Suppressor macrophage treated with lipopolysaccharide for 1 hour (primary cell): ENCODE measurements at places on chromosomes 1 and 21.

DNA sequence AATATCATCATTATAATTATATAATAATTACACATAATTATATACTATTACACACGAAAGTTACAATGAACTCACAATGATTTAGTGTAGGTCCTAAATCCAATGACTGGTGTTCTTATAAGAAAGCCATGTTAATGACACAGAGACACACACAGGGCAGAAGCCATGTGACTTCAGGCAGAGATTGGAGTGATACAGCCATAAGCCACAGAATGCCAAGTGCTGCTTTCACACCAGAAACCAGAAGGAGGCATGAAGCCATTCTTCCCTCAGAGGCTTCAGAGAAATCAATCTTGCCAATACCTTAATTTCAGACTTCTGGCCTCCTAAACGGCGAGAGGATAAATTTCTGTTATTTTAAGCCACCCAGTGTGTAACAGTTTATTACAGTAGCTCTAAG is 147.4 kb upstream of the KRTAP19-8 start:
- no peak for DNase-seq

DNA sequence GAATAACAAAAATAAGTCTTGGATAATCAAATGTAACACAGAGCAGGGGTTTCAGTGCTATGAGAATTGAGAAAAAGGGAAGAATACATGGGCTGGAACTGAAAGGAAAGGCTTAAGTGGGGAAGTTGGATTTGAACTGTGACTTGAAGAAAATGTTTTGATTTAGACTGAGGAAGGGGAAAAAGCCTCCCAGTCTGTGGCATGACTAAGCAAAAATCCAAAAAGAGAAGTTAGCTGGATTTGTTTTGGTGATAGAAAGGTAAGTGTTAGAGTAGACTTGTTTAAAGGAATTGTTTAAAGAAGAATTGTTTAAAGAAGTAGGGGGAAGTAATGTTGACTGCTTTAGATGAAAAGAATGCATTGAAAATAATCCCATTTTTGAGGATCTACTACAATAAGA is 46.0 kb downstream of the KCNK2 start:
- DNase-seq = peak; percentile 14

- peak; percentile 69 for DNase-seq
These were observed 122.8 kb upstream of the USP24 start for GRCh38 chr1:55337801-55338447.

- no peak for DNase-seq
These were observed 50.1 kb downstream of the PBX1 start for GRCh38 chr1:164609089-164609488.

GRCh38 chr1:18836654-18837053 is 22.8 kb downstream of the TAS1R2 start:
- peak; percentile 2 for DNase-seq

DNA sequence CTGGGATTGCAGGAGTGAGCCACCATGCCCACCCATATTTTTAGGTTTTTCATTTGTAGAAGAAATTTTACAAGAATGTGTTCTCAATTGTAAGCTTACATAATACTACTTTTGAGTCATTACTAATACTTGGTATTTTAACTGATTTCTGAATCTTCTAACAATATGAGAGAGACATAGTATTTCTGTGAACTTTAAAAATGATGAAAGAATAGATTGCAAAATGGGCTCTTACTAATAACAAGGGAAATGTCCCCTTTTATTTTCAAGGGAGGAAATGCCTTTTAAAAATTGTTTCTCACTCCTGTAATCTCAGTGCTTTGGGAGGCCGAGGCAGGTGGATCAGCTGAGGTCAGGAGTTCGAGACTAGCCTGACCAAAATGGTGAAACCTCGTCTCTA is 5.9 kb downstream of the AGO3 start:
- DNase-seq = peak; percentile 75

- no peak for DNase-seq
These were observed 1349.0 kb upstream of the B3GALT2 start for GRCh38 chr1:194535369-194535768.

DNA sequence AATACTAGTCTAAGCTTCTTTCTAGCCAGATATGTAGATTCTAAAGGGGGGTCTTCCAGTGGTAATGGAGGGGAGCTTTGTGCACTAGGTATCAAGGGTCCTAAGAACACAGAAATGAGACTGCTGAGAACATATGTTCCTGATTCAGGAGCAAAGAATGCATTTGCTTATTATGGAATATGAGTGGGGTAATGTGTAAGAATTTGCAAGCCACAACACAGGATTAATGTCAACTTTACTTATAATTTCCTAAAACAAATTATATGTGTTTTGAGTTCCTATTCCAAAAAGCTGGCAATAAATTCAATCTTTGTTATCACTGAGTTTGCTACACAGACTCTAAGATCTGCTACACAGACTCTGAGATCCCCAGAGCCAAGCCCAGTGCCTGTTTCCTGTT is 357.0 kb upstream of the PTBP2 start:
- DNase-seq = no peak

DNA sequence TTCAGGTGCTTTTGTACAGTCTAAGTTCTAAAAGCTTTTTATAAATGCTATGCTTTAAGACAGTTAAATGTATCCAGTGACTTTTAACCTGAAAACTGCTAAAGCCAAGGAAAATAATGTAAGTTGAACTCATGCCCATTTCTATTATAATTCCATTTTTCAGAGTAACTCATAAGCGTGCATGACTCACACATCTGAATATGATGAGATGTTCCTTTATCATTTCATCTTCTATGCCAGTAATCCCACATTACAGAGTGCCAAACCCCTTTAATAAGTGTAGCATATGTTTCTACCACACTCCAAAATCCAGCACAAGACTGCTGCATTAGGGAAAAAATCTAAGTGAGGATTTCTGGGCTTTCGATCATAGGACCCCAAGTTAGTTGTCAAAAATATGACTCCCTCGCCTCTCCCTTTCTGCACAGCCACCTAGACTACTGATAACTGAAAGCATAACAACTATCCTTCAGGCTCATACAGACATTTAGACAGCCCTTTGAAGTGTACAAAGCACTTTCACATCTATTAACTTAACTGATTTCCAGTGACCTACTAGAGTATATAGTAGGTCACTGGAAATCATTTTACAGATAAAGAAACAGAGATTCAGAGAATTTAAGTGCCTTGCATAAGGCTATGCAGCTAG is 45.3 kb downstream of the JAK1 start:
- peak; percentile 47 for DNase-seq

GRCh38 chr1:180522213-180522515 is 19.8 kb upstream of the ACBD6 start:
- no peak for DNase-seq

DNA sequence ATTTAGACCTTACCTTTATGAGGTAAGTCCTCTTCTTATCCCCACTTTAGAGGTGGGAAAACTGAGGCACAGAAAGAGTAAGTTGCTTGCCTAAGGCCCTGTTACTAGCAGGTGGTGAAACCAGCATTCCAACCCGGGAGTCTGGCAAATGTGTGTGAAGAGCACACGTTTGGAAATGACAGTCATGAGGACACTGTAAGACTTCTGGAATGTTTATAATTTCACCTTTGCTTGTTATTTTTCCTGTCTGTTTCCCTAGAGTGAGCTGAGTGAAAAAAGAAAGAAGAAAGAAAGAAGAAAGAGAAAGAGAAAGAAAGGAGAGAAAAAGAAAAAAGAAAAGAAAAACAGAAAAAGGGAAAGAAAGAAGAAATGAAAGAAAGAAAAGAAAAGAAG is 21.2 kb upstream of the LGALS8 start:
- DNase-seq = no peak

DNA sequence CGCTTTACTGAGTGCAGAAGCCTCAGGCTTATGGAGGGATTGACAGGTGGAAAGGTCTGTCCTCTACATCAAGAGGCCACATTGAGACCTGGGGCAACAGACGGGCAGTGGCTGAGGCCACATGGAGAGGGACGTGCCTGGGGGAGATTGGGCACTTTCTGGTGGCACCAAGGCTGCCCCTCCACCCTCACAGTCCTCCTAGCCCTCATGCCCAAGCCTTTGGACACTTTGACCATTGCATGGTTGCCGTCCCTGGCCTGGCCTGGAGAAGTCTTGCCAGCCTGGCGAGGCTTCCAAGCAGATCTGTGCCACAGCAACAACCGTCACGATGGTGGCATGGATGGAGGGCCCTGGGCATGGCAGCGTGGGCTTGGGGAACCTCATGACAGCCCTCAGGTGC is 192.1 kb upstream of the VAMP3 start:
- no peak for DNase-seq

- DNase-seq = no peak
These were observed 262.5 kb downstream of the GRIK3 start for GRCh38 chr1:36771660-36772284.

- DNase-seq = no peak
These were observed 234.5 kb upstream of the NEGR1 start for GRCh38 chr1:72516826-72517225.

GRCh38 chr1:111973150-111973790 is 16.2 kb downstream of the KCND3 start:
- DNase-seq = no peak

DNA sequence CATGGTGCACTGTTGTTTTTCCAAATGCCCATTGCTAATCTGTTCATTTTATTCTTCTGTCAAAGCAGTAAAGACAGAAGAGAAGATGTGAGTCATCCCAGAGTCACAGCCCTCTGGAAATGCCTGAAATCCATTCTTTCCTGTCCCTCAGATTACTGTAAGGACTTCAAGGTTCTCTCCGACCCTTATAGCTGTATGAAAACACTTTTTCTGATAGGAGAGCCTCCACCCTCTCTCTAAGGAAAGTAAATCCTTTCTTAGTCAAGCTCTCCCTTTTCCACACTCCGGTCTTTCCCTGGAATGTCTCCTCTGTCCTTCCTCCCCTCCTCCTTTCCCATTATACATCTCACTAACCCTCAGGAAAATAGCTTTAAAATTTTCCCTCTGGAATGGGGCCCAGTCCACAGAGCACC is 3.5 kb upstream of the PRDX6 start:
- peak; percentile 31 for DNase-seq

GRCh38 chr1:87224201-87224600 is 104.5 kb upstream of the LMO4 start:
- DNase-seq = peak; percentile 76

DNA sequence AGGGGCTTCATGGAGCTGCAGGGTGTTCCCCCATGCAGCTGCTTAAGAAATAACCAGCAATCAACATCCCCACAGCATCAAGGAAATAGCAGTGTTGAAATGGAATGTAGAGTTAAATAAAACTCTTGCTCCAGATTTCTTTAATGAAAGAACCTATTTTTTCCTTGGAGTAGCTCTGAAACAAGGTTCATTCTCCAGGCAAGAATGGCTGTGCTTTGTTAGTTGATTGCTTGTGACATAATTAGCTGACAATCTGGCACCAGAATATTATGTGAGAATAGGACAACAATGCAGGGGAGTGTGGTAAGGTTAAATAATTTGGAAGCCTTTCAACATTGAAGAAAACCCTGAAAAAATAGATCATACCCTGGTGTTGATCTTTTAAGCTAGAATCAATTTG is 254.2 kb upstream of the RRP15 start:
- no peak for DNase-seq

DNA sequence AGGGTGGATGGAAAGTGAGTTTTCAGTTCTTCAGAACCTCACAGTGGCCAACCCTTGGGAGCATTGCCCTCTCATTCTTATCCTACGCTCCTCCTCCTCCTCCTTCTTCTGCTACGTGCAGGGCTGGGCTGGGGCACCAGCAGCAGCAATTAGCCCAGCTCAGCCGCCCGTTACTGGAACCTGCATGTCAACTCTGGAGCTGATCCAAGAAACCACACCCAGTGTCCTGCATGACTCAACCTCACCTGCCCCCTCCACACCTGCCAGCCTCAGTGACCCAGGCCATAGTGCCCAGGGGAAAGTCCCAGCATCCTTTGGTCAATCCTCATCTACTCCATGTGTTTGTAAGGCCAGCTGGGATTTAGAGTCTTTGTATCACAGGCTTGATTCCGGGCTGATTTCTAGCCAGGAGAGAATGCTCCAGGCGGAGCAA is 12.6 kb downstream of the ELF3 start:
- no peak for DNase-seq

- DNase-seq = peak; percentile 85
These were observed 31.1 kb upstream of the ZBTB40 start for GRCh38 chr1:22420455-22421053.

DNA sequence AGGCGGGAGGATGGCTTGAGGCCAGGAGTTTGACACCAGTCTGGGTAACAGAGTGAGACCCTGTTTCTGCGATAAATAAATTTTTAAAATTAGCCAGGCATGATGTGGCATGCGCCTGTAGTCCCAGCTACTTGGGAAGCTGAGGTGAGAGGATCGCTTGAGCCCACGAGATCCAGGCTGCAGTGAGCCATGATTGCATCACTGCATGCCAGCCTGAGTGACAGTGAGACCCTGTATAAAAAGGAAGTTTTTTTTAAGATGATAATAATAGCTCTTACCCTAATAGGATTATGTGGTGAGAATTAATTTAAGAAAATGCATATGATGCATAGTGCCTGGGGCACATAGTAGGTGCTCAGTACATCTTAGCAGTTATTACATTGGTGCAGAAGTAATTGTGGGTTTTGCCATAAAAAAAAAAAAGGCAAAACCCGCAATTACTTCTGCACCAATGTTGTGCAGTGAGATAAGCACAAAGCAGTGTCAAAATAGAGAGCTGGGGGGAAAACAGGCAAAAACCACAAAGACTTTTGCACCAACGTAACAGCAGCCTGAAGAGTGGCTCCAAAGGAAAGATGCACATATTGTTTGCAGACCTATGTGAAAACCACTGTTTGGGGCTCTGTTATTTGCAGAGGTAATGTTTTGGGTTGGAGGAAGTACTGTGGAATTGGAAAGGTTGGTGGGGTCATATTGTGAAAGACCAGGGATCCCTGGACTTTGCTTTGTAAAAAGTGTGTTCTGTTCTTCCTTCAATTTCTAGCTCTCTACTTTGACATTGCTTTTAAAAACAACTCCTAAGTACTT is 72.4 kb downstream of the PLXNA2 start:
- DNase-seq = no peak

GRCh38 chr1:50103615-50104081 is 5.1 kb upstream of the ELAVL4 start:
- no peak for DNase-seq

DNA sequence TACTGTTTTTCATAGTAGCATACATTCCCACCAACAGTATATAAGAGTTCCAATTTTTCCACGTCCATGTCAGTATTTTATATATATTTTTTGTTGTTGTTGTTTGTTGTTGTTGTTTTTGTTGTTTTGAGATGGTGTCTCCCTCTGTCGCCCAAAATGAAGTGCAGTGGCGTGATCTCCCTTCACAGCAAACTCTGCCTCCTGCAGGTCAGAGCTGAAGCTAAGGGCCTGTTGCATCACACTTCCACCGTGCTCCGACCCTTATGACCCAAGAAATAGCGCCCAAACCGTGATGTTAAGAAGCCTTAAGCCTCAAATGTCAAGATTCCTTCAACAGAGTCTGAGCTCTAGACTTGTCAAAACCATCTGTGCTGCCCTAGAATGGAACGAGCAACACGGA is 2032.3 kb downstream of the MRPL39 start:
- no peak for DNase-seq

DNA sequence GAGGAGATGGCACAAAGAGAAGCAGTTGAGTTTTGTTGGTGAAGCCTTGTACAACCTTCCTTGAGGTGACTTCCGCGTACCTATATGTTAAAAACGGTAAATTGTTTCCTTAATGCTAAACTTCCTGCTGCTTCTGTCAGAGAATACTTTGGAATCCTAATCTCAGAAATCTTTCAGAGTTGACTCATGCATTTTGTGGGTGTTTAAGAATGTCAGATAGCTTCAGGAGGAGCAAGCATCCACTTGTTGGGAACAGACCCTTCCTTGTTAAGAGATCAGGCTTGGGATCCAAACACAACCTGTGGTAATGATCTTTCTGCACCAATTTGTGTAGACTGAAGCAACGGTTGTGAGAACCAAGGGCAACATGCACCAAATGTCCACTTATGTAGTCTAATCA is 29.5 kb downstream of the AK4 start:
- DNase-seq = no peak

GRCh38 chr1:230866171-230867070 is 1.9 kb downstream of the C1orf198 start:
- DNase-seq = peak; percentile 52
